Urinary bladder (tissue), 4 donors: ENCODE measurements at places on chromosomes 12 and 14. TPM values are rescaled to one million over a fixed set of nuclear protein-coding genes. Genes with fewer than 3 reads are reported as not detected.

The DAZAP2 gene
- total RNA-seq: 89.1 TPM

The PTHLH gene
- 13.7 TPM for total RNA-seq

The RASAL1 gene
- total RNA-seq: 0.11 TPM

The POTEM gene
- not detected for total RNA-seq

The LRP1-AS gene
- not detected for total RNA-seq

The REP15 gene
- 0.95 TPM for total RNA-seq

The CSRP2 gene
- 93.4 TPM for total RNA-seq

The EPS8 gene
- total RNA-seq: 133 TPM
